ENCODE measurements at places on chromosomes 7 and 10. TPM values are rescaled to one million over a fixed set of nuclear protein-coding genes. Genes with fewer than 3 reads are reported as not detected.

The CLRN3 gene
- not detected for total RNA-seq

The DENND2A gene
- total RNA-seq = 8.2 TPM

The FAM131B gene
- 18.5 TPM for total RNA-seq

The RTKN2 gene
- 14.5 TPM for total RNA-seq

The SPDYE5 gene
- not detected for total RNA-seq

The KCNMA1 gene
- total RNA-seq = 2.0 TPM

The CYP17A1 gene
- not detected for total RNA-seq

The PRSS37 gene
- total RNA-seq = not detected

DNA sequence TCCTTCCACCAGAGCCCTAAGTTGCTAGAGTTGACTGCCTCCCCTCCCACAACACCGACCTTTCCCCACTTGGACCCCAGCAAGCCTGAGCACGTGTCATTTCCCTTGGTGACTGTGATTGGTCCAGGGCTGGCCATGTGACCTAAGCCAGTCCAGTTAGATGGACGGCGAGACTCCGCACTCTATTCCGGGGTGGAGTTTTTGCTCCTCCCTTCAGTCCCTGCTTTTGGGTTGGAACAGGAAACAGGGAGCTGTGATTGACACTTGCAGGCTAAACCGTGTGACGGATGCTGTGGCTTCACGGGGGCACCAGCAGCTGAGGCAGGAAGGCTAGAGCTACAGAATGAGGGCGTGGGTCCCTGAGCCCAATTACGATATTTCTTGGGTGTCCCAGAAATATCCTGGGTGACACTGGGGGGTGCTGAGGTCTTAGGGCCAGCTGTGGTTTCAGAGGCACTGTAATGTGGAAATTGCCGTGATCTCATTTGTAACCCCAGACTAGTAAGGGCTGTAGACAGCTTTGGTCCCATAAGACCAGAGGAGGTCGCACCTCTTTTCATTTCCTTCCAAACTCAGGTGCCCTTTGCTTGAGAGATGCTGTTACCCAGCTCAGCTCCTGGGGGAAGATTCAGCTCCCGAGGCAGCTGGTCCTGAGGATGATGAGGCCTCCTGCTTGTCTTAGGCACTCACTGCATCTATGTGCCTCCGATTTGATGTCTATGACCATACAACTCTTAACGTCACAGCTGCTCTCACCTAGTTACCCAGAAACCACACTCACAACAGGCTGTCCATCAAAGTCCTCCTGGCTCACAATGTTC, 102.7 kb upstream of the NPTX2 start:
- DNase-seq = peak; percentile 45

- peak; percentile 61 for DNase-seq
Observed at GRCh38 chr7:75646571-75647102, 92.1 kb downstream of the HIP1 start.

GRCh38 chr10:14873090-14873760, 5.4 kb upstream of the SUV39H2 start:
- no peak for DNase-seq

DNA sequence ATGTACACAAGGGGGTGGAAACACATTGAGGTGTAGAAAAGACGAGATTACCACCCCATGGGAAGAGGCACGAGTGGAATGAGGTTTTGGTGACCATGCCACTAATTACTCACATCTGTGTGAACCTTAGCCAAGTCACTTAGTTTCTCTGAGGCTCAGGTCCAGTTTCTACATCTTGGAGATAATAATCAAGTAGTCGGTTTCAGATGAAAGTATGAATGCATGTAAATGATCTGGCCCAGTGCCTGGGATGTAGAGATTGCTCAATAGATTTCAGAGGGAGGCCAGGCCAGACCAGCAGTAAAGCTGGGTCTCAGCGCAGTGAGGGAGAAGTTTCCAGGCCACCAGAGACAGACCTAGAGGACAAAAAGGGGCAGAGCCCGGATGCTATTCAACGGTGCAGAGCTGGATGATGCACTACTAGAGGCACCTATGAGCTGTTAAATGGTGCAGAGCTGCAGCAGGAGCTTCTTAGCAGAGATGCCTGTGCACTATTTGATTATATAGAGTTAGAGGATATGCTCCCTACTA, 725.1 kb downstream of the GRID1 start:
- DNase-seq = no peak

DNA sequence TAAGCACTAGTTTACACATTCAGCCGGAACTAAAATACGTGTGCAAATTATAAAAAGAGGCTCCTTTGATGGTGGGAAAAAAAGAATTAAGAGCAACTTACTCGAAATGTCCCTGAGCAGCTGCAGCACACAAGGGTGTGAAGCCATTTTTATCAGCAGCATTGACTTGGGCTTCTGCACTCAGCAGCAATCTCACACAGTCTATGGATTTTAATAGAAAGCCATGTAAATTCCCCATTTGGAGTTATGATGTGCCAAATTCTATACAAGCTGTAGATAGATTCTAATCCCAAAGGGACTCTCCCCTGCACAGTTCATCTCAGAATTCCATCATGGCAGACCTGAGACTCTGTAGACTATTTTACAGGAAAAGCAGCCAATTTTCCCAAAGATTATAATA, 90.5 kb downstream of the CTTNBP2 start:
- DNase-seq = no peak

- DNase-seq = no peak
Observed at GRCh38 chr10:113085776-113086175, 135.7 kb downstream of the TCF7L2 start.

DNA sequence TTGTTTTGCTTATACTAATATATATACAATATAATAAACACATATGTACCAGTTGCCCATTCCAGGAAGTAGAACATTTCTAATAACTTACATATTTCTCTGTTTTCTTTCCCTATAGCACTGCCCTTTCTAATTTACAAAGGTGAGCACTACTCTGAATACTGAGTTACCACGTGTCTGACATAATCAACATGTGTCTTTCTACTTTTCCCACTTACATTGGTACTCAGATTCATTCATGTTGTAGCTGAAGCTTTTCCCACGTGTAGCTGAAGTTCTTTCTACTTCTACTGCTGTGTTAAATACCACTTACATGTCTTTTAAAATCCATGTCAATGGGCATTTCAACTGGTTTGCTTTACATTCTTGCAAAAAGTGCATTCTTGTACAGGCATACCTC, 317.3 kb downstream of the DGKB start:
- DNase-seq = no peak

- DNase-seq = no peak
Observed at GRCh38 chr10:125123476-125124114, 36.8 kb downstream of the CTBP2 start.

- no peak for DNase-seq
Observed at GRCh38 chr7:7869036-7869435, 99.6 kb upstream of the GLCCI1 start.

Data from H9 (cell line).